Activated CD8-positive, alpha-beta memory T cell treated with anti-CD3 and anti-CD28 coated beads, Interleukin-2, amount 10 ng/mL, durations not matched to agents 7 days and 5 days (primary cell): ENCODE measurements at places on chromosomes 5 and 9. TPM values are rescaled to one million over a fixed set of nuclear protein-coding genes. Genes with fewer than 3 reads are reported as not detected.

DNA sequence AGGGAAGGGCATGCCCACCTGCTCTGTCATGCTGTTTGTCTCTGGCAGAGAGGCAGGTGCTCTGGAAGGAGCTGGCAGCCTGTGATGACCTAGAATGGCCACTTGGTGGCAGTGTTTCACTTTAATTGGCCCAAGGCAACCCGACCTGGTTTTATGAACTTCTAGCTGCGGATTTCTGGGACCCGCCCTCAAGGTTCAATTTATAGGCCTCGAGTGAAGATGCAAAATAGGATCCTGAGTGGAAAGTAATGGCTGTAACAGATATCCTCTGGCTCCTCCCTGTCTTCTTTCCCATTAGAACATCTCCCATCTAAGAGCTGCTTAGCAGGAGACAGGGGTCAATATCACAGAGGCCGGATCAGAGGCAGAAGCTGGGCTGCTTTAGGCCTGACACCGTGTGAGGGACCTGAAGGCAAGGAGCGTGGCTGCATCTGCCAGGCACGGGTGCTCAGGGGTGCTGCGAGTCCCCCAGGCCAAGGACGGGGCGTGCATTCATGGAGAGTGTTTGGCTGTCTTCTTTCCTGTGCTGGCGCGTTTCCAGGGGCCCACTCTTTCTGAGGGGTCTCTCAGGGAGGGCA is 56.7 kb upstream of the SLC28A3 start:
- no peaks in the 10 kb centered on the region for H3K27me3 ChIP-seq
- no peaks in the 10 kb centered on the region for H3K36me3 ChIP-seq
- peak; percentile 71 for DNase-seq
- H3K27ac ChIP-seq: no peak overlapping the region
- H3K4me3 ChIP-seq: no peak overlapping the region
- H3K4me1 ChIP-seq: no peaks in the 10 kb centered on the region

GRCh38 chr5:56729488-56729887 is 85.9 kb upstream of the MAP3K1 start:
- peaks cover 9% of the 10 kb centered on the region for H3K4me1 ChIP-seq
- H3K4me3 ChIP-seq: no peak overlapping the region
- peaks cover 6% of the 10 kb centered on the region for H3K27me3 ChIP-seq

DNA sequence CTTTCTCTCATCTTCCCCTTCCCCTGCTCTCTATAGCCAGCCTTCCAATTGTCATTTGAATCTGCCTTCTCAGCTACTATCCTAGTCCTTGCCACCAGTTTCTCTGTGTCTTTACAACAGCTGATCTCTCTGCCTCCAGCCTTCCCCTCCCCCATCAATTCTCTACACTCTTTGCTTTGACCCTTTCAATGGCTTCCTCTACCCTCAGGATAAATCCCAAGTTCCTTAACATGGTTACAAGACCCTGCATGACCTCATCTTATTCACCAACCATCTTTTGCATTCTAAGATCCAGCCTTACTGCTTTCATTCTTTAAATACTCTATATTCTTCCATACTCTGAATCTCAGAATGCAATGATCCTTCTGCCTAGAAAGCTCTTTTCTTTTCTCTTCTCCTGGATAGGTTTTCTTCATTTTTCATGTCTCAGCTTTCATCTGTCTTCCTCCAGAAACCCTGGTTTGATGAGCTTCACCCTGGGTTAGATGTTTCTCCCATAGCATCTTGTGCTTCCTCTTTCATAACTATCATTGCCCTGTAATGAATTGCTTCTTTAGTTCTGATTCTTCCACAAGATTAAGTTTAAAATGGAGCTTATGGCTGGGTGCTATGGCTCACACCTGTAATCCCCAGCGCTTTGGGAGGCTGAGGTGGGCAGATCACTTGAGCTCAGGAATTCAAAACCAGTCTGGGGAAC is 58.6 kb upstream of the ZSWIM6 start:
- H3K4me1 ChIP-seq: peaks cover 20% of the 10 kb centered on the region
- no peak for DNase-seq
- no peak overlapping the region for H3K4me3 ChIP-seq
- no peaks in the 10 kb centered on the region for H3K36me3 ChIP-seq
- peaks cover 3% of the 10 kb centered on the region for H3K27me3 ChIP-seq

DNA sequence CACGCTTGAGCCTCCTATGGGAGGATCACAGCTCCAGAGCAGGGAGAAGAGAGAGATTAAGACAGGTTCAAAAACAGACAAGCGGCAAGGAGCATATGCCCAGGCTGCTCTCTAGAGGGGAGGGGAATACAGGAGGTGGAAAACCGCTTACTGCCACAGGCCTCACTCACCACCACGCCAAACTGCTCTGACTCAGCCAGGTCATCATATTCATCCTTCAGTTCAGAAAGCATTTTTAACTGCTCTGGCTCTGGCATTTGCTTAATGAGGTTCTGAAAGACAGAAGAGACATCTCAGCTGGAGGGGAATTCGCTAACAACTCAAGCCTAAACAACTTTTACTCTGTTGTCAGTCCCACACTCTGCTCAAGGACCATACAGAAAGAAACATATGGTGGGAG is 40.1 kb downstream of the PCDHGC5 start:
- peaks cover 3% of the 10 kb centered on the region for H3K4me1 ChIP-seq
- no peak overlapping the region for H3K4me3 ChIP-seq
- no peaks in the 10 kb centered on the region for H3K27me3 ChIP-seq

DNA sequence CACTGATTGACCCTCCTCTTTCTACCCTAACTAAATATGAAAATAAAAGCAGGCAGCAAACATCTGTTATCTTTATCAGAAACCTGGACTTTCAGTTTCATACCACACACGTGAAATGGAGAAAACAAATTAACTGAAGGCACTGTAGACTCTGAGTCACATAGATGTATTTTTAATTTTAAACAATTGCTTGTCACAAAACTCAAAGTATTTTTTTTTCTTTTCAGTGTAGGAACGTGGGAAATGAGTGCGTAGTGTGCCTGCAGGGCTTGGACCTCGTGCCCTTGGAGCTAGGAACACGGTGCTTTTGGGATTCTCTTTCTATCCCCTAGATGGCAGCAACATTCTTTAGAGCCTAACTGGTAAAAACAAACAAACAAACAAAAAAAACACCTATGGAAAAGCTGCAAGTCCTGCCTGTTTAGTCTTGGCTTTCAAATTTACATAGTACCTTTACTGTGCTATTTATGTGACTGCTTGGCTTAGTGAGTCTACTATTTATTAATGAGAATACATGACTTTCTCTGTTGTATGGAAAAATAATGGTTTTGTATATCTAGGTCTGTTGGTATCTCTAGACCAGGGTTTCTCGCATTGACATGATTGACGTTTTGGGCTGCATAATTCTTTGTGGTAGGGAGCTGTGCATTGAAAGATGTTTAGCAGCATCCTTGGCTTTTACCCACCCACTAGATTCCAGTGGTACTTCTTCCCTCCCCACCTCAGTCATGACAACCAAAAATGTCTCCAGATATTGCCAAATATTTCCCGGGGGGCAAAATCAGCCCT is 16.8 kb upstream of the ACTBL2 start:
- H3K27me3 ChIP-seq: peaks cover 31% of the 10 kb centered on the region
- no peak for DNase-seq
- H3K4me3 ChIP-seq: peak overlapping the region; percentile 56
- peaks cover 25% of the 10 kb centered on the region for H3K4me1 ChIP-seq

- no peaks in the 10 kb centered on the region for H3K4me1 ChIP-seq
- no peak for DNase-seq
- H3K4me3 ChIP-seq: no peak overlapping the region
- H3K36me3 ChIP-seq: no peaks in the 10 kb centered on the region
Measured at GRCh38 chr9:14899815-14900193, 10.4 kb downstream of the FREM1 start.

- H3K4me3 ChIP-seq: no peak overlapping the region
- no peaks in the 10 kb centered on the region for H3K27me3 ChIP-seq
- no peak for DNase-seq
Measured at GRCh38 chr9:8838136-8838535, 1038.6 kb upstream of the DMAC1 start.

The GDA gene
- total RNA-seq: not detected

The ZFP37 gene
- 1.1 TPM for total RNA-seq

The DDX46 gene
- total RNA-seq: 77.0 TPM

The PCDHA1 gene
- not detected for total RNA-seq

The PCA3 gene
- not detected for total RNA-seq

The RAB3C gene
- total RNA-seq: not detected
